ENCODE measurements at places on chromosomes 13 and 19.

DNA sequence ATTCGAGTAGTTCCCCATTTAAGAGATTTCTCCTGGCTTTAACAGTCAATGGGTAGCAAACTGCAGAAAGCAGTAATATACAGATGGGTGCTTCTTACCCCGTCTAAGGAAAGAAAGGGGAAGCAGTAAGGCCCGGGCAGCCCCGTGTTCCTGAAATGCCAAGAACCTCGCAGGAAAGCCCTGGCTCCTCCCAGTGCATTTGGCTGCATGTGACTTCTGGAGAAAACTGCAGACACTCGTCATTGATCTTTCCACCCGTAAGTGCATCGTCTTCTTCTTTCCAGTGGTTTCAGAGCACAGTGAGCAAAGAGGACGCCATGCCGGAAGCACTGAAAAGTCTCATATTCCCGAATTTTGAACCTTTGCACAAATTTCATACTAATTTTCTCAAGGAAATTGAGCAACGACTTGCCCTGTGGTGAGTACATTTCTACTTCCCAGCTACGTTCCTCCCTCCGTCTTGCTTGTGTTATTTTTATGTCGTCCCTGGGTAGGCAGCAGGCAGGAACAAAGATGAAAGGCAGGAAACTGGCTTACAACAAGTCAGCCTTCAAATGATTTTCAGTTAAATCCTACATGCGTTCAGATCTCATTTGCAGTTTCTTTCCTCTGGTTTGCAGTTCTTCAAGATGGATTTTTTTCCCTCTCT, 165.2 kb downstream of the STK24 start:
- no peak for DNase-seq

DNA sequence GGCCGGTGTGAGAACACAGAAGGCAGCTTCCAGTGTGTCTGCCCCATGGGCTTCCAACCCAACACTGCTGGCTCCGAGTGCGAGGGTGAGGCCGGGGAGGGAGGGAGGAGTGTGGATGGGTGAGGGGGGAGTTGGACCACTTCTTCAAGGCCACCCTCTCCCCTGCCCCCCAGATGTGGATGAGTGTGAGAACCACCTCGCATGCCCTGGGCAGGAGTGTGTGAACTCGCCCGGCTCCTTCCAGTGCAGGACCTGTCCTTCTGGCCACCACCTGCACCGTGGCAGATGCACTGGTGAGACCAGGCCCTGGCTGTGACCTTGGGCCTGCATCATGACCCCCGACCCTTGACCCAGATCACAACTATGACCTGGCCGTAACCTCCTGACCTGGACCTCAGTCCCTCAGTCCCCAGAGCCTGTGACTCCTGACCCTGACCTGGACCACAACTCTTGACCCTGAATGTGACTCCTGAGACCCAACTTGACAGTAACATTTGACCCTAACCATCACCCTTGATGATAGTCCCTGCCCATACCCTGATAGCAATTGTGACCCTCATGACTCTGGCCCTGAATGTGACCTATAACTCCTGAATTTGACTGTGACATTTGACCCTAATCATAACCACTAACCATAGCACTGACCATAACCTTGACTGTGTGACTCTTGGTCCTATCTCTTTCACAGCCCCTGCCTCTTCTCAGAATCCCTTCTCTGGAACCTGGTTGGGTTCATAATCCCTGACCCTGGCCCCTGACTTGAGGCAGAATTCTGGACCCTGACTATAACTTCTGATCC, 10.9 kb downstream of the LTBP4 start:
- DNase-seq, result no peak

DNA sequence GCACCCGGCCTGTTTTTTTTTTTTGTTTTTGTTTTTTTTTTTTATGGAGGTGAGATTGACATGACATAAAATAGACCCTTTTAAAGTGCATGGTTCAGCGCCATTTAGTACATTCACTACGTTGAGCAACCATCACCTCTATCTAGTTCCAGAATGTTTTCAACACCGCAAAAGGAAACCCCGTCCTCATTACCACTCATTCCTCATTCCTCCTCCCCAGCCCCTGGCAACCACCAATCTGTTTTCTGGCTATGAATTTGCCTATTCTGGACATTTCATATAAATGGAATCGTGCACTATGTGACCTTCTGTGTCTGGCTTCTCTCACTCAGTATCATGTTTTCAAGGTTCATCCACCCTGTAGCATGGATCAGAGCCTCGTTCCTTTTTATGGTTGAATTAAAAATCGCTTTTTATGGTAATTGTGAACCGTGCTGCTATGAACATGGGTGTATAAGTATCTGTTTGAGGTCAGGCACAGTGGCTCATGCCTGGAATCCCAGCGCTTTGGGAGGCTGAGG, 9.9 kb upstream of the ADGRE5 start:
- DNase-seq, result no peak

GRCh38 chr19:29107831-29108230, 105.1 kb downstream of the UQCRFS1 start:
- DNase-seq, result no peak
